ENCODE measurements at places on chromosomes 16 and 17.

DNA sequence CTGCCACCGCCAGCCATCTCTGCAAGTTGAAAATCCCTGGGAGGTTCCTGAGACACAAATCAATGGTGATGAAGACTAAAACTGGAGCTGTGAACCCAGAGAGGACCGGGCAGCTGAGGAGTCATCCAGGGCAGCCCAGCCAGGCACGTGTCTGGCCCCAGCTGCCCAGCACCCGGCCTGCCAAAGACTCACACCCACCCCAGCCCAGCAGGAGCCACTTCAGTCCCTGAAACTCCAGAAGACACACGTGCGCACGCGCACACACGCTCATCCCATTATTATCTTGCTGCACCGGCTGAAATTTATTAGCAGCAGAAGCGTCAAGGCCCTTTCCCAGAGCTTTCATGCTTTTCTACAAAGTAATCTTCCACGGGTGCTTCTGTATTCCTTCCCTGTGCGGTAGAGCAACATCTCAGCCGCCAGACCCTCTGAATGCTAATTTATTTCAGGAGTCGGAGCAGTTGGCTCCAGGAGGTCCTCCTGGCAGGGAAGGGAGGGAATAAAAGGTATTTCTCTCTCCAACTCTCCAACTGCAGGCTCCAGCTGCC lies 59.8 kb upstream of the RBFOX3 start:
- no peak for DNase-seq

DNA sequence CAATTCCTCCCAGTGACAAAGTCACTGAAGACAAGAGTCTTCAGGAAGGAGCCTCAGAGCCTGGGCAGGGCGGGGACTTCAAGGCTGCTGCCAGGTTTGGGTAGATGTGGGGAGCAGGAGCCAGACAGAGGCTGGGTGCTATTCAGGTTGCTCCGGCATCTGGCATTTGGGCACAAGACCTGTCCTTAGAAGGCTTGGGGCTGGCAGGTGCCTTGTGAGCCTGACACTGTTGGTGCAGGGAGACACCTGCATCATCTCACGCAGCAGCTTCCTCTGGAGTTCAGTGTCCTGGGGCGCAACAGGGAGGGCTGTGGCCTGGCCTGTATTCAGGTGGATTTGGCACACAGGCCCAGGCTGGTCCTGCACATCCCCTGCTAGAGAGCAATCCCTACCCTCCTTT lies 65.0 kb downstream of the MPRIP start:
- DNase-seq: no peak

GRCh38 chr17:57714665-57715180 lies 30.4 kb downstream of the CCDC182 start:
- DNase-seq: no peak

DNA sequence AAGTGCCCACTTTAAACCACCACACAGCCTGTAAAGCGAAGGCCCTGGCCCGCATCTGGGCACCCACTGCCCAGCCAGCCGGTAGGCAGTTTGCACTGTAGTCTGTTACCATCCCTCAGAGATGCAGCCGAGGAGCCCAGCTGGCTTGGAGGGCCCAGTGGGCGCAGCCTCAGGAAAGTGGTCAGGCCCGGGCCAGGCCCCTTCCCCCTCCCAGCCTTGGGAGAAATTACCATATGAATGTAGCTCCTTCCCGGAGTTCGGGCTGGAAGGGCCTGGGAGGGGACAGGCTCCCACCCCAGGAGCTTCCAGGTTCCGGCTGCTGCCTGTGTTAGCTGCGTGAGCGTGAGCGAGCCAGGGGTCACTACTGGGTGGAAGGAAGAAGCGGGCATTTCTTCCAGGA lies 325.4 kb downstream of the SEC14L1 start:
- no peak for DNase-seq

DNA sequence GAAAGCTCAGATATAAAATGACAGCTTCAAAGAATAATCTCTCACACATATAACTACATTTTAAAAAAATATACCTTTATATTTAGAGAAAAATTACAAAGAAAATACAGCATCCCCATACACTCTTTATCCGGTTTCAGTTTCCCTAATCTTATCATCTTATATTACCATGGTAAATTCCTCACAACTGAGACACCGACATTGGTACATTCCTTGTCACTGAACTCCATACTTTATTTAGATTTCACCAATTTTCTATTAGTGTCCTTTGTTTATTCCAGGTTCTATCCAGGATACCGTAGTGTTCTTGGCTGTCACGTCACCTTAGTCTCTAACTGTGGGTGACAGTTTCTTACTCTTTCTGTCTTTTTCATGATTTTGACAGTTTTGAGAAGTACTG lies 22.0 kb upstream of the ABCA10 start:
- DNase-seq: no peak
